ENCODE measurements at places on chromosomes 12 and 14. TPM values are rescaled to one million over a fixed set of nuclear protein-coding genes. Genes with fewer than 3 reads are reported as not detected.

DTX1 gene
- 0.73 TPM for total RNA-seq

ETFRF1 gene
- total RNA-seq = 18.0 TPM

BICD1 gene
- 14.7 TPM for total RNA-seq

ETFBKMT gene
- 3.1 TPM for total RNA-seq

SLC8A3 gene
- total RNA-seq = under 0.01 TPM

ZFYVE1 gene
- total RNA-seq = 14.7 TPM

CLEC9A gene
- not detected for total RNA-seq

PTPRO gene
- total RNA-seq = 0.20 TPM

TGFB3 gene
- 5.9 TPM for total RNA-seq

PAWR gene
- total RNA-seq = 5.5 TPM

SOX5 gene
- 6.8 TPM for total RNA-seq

NYNRIN gene
- total RNA-seq = 4.8 TPM

SERPINA12 gene
- not detected for total RNA-seq

SUDS3 gene
- 27.2 TPM for total RNA-seq

WSCD2 gene
- total RNA-seq = not detected

RTL1 gene
- total RNA-seq = not detected

ZDHHC22 gene
- total RNA-seq = not detected

TSPAN19 gene
- total RNA-seq = under 0.01 TPM
